ENCODE measurements at places on chromosomes 12 and 14.
A peak's percentile ranks its signal among the peaks of the same experiment; 100 is the strongest.

GRCh38 chr14:99075061-99075460 is 196.9 kb downstream of the BCL11B start:
- DNase-seq = no peak

DNA sequence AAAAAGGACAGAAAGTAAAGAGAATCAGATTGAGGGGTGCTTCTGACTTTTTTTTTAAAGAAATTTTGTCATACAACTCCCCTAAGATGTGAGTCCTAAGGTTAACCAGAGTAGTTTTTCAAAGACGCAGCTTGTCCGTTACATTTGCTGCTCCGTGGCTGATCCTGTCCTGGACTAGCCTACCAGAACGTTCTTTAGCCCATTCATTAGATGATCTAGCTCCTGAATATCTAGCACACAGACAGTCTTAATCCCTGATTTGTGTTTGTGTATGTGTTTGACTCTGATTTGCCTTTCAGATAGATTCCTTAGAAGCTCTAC is 60.3 kb downstream of the SAMD4A start:
- no peak for DNase-seq

GRCh38 chr12:6563448-6564050 is 4.5 kb downstream of the NOP2 start:
- peak; percentile 61 for DNase-seq

DNA sequence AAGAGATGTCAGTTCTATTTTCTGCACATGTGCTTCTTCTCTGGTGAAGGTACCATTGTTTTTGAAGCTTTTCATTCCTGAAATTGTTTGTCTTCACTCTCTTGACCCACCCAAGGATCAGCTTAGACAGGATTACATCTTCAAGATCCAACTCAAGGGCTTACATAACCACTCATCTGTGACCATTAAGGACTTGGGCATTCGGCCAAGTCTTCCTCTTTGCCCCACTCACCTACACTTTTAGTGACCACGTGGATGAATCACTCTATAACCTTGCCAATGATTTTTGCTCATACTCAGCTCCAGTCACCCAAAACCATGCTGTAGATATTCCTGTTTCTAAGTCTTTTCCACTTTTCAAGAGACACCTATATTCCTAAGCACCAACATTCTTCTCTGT is 36.5 kb upstream of the SSTR1 start:
- DNase-seq = no peak

DNA sequence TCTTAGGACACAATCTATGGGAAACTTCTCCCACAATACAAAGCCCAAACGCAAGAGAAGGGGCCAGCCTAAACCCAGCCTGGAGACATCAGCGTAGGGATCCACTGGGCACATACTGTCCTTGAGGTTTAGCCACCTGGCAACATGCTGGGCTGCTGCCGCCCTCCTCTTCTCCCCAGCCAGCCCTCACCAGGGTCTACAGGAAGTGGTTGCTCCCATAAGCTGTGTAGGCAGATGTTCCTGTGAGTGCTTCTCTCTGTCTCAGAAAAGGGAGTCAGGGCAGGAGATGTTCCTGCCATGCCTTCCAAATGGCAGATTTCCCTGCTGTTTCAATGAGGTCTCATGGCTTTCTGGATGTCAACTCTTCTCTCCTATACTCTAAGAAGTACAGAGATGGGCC is 241.4 kb downstream of the PCNX1 start:
- no peak for DNase-seq

DNA sequence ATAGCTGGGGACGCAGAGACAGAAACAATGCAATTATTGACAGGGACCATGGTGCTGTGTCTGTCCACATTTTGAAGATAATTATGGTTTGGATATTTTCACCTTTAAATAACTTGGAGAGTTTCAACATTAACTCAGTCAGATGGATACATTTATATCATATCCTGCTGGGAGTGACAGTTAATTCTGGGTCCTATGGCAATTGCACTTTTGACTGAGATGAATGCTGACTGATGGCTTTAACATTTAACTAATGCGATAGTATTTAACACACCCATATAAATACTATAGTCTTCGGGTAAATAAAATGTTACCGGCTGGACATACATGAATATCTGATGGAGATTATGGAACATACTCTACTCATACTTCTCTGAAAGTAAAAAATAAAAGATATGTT is 118.3 kb downstream of the LRRK2 start:
- DNase-seq = no peak

DNA sequence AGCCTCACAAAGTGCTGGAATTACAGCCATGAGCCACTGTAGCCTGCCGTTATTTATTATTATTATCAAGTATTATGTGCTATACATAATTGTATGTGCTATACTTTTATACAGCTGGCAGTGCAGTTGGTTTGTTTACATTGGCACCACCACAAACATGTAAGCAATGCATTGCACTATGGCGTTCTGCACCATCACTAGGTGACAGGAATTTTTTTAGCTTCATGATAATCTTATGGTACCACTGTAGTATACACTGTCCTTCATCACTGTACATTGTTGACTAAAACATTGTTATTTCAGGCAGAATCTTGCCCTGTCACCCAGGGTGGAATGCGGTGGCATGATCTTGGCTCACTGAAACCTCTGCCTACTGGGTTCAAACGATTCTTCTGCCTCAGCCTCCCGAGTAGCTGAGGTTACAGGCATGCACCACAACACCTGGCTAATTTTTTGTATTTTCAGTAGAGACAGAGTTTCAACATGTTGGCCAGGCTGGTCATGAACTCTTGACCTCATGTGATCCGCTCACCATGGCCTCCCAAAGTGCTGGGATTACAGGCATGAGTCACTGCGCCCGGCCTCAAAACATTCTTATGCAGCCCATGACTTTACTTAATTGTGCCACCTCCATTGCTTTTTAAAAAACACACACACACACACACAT is 17.1 kb downstream of the MRPL42 start:
- DNase-seq = no peak

- DNase-seq = no peak
These were observed 85.4 kb downstream of the CRACR2A start for GRCh38 chr12:3667485-3667884.

DNA sequence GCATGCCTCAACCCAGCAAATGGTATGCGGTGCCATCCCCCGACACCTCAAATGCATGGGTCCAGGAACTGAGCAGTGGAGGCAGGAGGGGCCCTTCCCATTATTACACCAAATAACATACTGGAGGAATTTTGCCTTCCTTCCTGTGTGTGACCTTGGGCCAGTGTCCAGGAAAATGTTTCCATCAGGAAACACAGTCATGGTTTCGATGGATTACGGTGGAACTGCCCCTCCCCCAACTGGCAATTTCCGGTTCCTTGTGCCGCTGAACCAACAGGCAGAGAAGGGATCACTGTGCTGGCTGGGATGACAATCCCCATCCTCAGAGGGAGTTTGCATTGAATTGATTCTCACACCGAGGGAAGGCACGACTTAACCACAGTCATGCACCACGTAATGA is 9.1 kb upstream of the CDC42BPB start:
- no peak for DNase-seq

Data from activated naive CD4-positive, alpha-beta T cell (primary cell).